Inflammatory macrophage (primary cell): ENCODE measurements at places on chromosomes 2 and 18.

- DNase-seq: no peak
Measured at GRCh38 chr2:143719406-143719805, 590.2 kb downstream of the ARHGAP15 start.

GRCh38 chr2:10078001-10078400 is 2.2 kb downstream of the CYS1 start:
- no peak for DNase-seq

- no peak for DNase-seq
Measured at GRCh38 chr2:222780051-222780450, 80.8 kb upstream of the ACSL3 start.

GRCh38 chr2:113858764-113859163 is 31.1 kb upstream of the ACTR3 start:
- peak; percentile 90 for DNase-seq

- peak; percentile 83 for DNase-seq
Measured at GRCh38 chr2:17830053-17831034, 14.1 kb downstream of the MSGN1 start.

DNA sequence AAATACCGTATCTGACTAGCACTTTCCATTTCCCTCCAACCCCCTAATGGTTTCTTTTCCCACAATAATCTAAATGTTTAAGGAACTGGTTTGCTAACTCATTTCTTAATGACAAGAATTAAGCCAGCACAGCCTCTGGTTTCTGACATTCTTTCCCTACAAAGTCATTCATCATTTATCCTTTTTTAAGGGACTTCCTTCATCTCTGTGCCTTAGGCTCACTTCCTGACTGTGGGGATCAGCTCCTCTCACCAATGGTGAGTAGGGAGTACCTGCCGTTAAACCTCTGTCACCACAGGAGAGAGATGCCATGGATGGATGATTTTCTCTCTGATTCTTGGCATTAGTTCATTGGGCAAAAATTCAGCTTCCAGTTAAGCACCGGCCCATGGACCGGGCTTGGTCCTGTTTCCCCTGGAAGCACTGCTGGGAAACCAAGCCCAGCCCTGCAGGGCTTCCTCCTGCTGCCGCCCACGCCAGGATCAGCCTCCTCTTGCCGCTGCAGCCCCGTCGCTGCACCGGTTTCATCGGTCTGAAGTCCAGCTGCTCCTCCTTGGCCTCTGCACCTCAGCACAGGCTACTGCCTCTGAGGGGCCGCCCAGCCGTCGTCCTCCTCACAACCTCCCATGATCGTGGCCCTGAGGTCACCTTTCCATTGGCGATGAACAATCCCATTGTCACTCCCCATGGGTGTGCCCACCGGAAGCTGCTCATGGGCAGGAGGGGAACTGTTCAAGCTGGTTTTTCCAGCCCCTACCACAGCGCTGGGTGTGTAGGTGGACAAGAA is 64.0 kb upstream of the ZNF516 start:
- DNase-seq: peak; percentile 59

DNA sequence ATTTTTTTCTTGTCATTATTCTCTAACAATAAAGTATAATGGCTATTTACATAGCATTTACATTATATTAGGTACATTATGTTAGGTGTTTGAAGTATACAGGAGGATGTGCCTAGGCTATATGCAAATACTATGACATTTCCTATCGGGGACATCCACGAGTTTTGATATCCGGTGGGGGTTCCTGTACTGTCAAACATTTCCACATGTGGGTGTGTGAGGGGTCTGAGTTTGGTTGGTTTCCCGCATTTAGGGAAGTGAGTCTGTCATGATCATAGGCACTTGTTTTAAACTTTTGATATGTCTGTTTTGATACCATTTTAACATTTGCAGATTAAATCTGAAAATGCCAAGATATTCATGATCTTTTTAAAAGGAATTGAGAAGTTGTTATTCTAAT is 76.0 kb downstream of the CEP192 start:
- no peak for DNase-seq

DNA sequence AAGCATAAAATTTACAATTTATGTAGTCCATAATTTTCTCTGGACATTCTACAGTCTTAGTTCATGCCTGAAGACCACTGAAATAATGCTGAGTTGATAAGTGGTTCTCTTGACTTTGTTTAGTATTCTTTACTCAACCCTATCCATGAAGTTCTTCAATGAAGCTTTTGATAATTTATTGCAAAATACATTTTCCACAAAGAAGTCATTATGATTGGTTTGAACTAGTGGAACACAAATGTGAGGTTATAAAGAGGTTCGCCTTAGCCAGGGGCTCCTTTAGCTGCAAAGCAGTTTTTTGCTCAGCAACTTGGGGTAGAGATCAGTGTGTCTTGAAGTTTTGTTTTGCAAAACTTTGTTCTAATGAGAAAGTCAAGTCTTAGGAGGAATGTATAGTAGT is 5.9 kb downstream of the BCL2L11 start:
- no peak for DNase-seq

GRCh38 chr18:26532367-26533340 is 15.7 kb downstream of the KCTD1 start:
- no peak for DNase-seq

DNA sequence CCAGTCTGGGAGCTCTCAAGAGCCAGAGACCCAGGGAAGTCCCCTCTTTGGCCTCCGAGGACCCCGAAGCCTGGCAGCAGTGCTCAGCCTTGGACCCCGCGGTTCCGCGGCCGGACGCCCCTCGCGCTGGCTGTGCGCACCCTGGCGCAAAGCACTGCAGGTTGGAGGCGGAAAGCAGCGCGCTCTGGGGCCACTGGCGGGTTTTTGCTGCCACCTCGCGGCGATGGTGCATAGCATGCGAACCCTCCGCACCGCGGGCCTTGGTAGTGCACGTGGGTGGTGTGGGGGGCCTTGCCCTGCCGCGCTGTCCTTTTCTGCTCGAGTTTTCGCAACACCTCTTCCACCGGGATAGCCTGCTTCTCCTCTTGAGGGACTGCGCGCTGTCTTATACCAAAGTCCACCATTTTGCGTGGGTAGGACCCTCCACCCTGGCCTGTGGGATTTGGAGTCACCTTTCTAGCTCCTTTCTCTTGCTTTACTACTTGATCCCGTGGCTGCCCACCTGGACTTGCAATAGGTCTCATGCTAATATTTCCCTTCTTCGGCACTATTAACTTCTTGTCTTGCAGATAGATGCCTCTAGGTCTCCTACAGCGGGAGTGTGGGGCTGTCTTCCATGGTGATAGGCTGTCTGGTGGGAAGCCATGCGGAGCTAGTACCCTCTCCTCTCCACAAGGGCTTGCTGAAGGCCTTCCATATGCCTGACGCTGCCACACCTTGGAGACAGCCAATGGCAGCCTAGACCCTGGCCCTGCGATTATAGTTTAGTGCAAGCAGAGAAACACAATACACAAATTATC is 14.3 kb downstream of the SIX3 start:
- peak; percentile 61 for DNase-seq

GRCh38 chr2:37005118-37005868 is 39.0 kb upstream of the STRN start:
- no peak for DNase-seq

DNA sequence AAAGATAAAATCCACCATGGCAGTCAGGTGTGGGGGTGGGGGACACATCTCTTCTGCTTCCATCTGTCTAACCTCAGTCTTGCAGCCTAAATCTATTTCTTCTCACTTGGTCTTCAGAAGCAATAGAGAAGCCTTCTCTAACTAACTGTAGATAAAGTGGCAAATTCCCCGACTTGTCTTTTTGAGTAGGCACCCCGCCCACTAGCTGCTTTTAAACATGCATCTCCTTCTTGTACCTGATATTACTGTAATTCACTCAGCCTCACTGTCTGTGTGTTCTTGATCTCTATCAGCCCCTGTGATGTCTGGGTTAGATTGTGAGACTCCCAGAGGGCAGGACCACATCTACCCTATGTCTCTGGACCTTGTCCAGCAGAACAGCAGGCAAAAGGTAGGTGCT is 6.8 kb downstream of the MARCHF4 start:
- DNase-seq: no peak

- no peak for DNase-seq
Measured at GRCh38 chr2:28674062-28674712, 77.4 kb upstream of the PPP1CB start.

GRCh38 chr2:237441605-237442274 is 27.8 kb upstream of the COL6A3 start:
- DNase-seq: no peak

DNA sequence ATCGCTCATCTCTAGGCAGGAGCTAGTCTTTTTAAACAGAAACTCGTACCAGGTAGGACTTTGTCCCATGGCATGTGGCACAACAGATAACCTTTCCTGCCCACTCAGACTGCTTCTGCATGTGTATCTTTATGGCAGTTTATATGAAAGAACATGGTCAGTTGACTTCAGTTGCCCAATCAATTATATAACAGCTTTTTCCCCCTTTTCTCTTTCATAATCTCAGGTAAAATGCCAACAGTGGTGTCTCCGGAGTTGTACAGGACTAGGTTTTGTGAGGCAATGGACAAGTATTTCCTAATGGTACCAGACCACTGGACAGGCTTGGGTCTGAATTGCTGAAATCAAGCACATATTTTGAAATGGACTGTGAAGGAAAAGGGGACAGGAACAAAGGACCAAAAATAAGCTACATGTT is 51.6 kb upstream of the PTH2R start:
- DNase-seq: no peak

- DNase-seq: no peak
Measured at GRCh38 chr18:4181086-4181485, 274.0 kb downstream of the DLGAP1 start.

GRCh38 chr2:55768991-55769390 is 75.3 kb upstream of the PNPT1 start:
- DNase-seq: no peak

- DNase-seq: no peak
Measured at GRCh38 chr2:68404164-68404563, 39.1 kb downstream of the PLEK start.

- DNase-seq: no peak
Measured at GRCh38 chr2:10343191-10343590, 40.5 kb downstream of the HPCAL1 start.

DNA sequence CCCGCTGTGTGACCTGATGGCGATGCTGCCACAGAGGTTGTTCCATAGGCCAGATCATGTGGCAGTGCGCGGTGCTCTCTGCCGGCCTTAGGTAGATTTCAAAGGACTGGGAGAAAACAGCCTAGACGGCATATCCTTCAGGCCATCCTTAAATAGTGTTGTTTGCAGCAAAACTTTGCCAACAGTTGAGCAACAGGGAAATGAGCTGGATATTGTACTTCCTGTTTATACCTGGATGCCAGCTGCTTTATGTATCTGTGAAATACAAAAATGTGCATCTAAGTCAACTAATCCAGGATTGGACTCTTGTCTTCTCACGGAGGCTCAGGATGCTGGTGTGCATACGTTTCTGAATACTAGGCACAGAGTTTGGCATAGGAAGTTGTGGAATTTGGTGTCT is 107.1 kb downstream of the EML6 start:
- DNase-seq: no peak

DNA sequence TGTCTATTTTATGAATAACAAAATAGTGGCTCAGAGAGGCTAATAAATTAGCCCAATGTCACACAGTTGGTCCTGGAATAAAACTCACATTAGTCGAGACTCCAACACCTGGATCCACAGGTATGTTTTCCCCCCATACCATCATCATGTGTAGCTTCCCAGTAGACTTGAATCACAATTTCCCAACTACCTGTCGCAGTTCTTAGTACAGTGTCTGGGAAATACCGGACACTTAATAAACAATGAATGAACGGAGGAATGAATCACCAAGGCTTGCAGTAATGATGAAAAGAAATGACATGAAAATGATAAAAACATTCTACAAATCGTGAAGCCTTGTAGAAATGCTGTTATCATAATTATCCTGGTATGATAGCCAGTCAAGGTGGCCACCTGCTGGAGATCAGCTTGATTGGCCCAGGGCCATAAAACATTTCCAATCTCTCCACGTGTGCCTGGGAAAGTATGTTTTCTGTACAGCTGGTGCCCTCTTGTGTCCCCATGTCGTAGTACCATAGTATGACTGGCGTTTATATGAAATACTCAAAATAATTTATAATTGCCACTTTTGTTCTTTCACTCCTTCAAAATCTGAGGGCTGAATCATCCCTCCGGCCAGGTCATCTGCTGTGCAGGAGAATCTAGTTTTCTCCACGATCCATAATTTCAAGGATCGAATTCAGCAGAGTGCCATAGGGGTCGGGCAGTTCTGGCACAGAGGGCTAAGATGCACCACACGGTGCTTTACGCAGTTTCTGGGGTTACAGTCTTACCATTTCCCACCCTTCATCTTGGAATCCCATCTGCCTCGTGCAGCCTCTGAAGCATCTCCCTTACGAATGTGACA is 95.4 kb downstream of the LAMA1 start:
- peak; percentile 15 for DNase-seq

DNA sequence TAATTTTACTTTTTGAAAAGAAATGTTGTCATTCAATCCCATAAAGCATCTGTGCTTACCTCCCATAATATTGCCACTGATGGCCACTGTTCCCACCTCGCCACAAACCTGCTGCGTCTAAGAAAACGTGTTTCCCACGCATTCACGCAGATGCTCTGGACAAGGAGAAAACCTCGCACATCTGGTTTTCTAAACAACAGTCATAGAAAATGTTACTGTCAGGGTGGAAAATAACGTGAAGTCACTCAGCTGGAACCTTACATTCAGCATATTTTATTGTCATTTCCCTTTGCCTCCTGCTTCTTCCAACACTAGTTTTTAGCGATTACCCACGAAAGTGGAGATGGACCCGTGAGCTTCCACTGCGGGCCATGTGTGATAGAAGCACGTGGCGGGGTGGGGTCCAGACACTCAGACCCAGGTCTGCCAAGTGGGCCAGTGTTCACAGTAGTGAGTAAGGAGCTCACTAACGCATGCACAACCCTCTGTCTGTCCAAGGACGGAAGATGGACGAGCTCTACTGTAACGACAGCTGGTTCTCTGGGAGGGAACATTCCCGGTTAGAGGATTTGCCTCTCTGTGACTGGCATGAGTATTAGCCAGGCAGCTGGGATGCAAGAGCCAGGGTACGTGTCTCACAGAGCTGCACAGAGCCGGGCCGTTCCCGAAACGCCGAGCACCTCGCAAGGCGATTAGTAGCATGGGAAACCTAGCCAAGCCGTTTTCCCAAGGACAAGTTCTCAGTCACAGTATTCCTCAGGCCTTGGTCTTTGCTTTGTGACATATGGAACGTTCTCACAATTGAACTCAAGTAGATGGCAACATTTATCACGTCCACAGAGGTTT is 94.5 kb downstream of the MTCL1 start:
- no peak for DNase-seq

DNA sequence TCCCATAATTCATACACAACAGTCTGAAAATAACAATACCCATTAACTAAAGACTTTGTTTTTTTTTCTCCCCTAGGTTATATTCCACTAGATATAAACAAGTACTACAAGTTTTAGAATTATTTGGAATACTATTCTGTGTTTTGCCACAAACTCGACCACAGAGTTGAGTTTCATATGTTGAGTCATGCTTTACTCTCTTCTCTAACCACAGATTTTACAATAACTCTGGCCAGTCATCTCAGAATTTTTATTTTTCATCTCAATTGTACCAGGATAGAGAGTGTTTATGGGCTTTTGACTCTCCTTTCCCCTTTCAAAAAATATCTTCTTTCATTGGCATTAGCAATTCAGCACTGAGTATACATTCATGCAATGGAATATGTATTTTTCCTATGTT is 348.7 kb upstream of the GALNT5 start:
- DNase-seq: no peak

- DNase-seq: no peak
Measured at GRCh38 chr2:132424526-132425121, 8.0 kb downstream of the GPR39 start.
